Activated CD4-positive, alpha-beta T cell treated with anti-CD3 and anti-CD28 coated beads for 4 hours (primary cell): ENCODE measurements at places on chromosomes 4 and X.
A peak's percentile ranks its signal among the peaks of the same experiment; 100 is the strongest.

DNA sequence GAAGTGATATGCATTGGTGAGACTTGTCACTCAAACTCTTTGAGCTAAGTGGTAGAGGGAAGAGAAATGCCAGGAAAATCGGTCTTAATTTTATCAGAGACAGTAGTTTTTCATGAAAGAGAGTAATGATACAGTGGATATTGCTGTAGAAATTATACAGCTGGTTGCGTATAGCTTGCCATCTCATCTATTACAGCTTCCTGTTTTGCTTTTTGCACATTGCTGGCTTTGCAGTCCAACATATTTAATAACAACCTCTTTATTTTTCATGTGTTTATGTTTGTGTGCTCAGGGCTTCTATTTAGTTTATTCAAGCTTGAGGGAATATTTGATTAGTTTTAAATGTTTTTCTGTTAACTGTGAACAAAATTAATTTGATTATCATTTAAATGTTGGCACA, 11.5 kb downstream of the SMAD1 start:
- DNase-seq = no peak

GRCh38 chr4:86720508-86721068, 126.5 kb downstream of the PTPN13 start:
- DNase-seq = no peak

- no peak for DNase-seq
Observed at GRCh38 chrX:20217271-20217670, 49.4 kb downstream of the RPS6KA3 start.

GRCh38 chrX:133834771-133835170, 150.6 kb downstream of the GPC3 start:
- DNase-seq = no peak

GRCh38 chrX:47467106-47467505, 15.9 kb downstream of the ZNF41 start:
- DNase-seq = no peak

- no peak for DNase-seq
Observed at GRCh38 chrX:84064164-84064563, 123.8 kb downstream of the RPS6KA6 start.

- no peak for DNase-seq
Observed at GRCh38 chr4:188138227-188138626, 1.0 kb upstream of the TRIML1 start.

DNA sequence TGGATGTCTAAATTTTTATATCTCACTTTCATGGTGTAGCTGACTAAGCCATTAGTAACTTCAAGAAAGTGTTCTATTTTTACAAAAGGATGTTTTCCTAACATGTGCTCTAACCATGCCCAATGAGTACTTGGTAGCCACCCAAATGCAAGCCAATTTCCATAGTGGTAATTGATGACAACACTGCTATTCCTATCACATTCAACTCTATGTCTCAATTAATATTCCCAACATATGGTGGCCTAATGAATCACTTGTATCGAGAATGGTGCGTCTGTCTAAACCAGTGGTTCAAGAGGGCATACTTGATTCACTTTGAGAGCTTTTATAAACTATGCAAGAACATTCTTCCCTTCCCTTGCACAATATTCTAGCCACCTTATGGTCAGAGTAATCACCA, 112.9 kb upstream of the GPRIN3 start:
- no peak for DNase-seq

GRCh38 chrX:17842769-17843525, 18.2 kb downstream of the RAI2 start:
- DNase-seq = no peak

DNA sequence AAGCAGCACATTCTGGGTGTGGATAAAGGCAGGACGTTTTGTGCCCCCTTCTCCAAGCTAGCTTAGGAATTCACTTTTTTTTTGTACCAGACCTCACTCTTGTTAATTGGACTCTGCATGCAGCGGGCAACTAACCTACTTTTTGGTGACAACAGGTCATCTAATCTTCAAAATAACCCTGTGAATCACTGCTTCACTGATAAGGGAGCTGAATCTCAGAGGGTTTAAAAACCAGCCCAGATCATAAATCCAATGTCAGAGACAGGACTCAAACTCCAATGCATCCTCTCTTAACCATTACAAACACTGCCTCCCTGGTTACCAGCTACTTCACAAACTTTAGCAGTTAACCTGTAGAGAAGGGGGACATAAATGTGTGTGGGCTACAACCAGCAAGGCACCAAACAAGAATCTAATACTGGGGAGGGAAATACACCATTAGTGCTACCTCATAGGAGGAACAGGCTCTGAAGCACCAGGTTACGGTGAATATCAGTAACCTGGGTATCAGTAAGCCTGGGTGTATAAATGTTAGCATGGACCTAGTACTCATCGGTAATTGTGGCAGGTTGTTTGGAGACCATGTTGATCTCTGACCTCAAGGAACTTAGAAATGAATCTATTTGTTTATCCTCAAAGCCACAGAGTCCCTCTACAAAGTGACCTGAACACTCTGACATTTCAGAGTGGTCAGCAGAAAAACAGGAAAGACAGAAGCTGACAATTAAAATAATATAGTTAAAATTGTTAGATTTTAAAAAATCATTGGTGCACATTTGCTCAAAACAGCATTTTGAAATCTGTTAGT, 2.6 kb downstream of the TIFA start:
- DNase-seq = no peak

- DNase-seq = no peak
Observed at GRCh38 chr4:1154523-1155182, 17.7 kb downstream of the SPON2 start.

DNA sequence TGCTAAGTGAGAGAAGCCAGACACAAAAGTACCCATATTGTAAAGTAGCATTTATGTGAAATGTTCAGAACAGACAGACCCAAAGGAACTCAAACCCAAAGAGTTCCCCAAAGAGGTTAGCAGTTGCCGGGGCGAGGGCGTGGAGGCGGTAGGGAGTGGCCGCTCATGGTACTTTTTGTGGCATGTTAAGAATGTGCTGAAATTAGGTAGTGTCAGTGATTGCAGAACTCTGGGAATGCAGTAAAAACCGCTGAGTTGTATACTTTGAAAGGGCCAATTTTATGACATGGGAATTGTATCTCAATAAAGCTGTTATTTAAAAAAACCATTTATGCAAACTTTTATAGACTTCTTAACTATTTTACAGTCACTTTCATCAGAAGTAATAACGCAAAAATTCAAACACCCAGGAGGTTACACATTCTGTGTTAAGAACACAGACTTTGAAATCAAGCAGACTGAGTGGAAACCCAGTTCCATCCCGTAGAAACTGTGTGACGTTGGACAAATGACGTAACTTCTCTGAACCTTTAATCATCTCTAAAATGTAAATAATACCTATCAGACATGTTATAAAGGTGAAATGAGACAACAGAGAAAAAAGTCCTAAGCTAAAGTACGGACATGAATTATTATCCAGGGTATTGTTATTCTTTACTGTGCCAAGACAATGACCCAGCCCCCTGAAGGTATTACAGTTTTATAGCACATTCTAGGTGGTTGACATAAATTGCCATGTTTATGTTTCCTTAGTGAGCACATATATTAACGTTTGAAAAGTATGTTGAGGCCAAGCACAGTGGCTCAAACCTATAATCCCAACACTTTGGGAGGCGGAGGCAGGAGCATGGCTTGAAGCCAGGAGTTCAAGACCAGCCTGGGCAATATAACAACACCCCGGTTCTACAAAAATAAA, 19.7 kb downstream of the ZFP42 start:
- no peak for DNase-seq

DNA sequence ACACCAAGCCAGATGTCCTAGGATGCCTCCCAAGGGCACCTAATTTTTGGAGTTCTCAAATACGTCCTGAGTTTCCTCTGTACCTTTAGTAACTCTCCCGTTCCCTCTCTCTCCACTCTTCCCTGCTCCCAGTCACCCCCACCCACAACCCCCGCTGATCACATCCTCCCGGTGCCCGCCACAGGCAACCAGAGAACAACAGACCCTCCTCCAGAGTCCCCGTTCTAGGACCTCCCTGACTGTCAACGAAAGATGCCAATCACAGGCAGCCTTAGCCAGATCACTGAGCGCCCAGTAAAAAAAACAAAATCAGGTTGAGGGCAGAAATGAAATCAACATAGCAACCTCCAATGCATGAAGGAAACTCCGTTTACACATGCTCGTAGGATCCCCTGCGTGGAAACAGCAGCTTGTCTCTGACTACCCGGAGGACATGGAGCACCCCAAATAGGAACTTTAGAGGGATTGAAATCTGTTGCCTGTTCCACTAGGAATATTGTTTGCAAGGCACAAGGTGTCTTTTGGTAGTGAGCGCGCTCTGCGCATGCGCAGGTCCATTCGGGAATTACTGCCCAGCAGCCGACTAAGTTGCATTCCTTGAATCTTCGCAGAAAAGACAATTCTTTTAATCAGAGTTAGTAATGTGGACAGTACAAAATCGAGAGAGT, at the start of gene GABRB1:
Gene GABRB1 (plus strand): TSS at position 557 of the 668 bp plus-strand sequence.
- peak; percentile 4 for DNase-seq

GRCh38 chr4:181613200-181613599, 630.0 kb upstream of the TENM3 start:
- DNase-seq = no peak

DNA sequence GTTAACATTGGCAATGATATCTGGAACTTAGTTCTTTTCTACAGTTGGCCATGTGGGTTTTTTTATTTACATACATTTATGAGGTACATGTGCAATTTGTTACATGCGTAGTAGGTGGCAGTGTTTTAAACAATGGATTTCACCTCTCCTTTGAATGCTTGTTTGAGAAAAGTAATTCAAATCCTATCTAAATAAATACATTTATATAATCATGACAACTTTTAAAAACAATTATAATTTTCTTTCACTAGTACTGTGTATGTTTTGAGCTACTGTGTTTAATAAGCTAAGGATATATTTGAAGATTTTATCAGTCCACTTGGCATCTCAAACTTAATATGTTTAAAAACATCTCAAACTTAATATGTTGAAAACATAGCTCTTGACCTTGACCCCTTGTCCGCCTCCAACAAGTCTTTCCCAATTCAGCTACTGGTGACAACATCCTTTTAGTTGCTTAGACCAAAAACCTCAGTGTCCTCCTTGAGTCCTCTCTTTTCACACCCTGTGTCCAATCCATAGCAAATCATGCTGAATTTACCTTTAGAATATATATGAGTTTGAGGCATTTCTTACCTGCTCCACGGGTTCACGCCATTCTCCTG, 14.5 kb downstream of the GUCY1B1 start:
- no peak for DNase-seq

DNA sequence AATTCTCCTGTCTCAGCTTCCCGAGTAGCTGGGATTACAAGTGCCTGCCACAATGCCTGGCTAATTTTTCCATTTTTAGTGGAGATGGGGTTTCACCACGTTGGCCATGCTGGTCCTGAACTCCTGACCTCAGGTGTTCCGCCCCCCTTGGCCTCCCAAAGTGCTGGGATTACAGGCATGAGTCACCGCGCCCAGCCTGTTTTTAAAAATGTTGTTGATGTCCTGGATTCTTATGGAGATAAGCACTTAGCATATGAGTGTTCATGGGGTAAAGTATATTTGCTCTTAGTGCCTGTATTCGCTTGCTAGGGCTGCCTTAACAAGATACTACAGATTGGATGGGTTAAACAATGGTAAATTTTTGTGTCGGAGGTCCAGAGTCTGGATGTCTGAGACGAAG, 91.7 kb downstream of the CEP44 start:
- DNase-seq = no peak

DNA sequence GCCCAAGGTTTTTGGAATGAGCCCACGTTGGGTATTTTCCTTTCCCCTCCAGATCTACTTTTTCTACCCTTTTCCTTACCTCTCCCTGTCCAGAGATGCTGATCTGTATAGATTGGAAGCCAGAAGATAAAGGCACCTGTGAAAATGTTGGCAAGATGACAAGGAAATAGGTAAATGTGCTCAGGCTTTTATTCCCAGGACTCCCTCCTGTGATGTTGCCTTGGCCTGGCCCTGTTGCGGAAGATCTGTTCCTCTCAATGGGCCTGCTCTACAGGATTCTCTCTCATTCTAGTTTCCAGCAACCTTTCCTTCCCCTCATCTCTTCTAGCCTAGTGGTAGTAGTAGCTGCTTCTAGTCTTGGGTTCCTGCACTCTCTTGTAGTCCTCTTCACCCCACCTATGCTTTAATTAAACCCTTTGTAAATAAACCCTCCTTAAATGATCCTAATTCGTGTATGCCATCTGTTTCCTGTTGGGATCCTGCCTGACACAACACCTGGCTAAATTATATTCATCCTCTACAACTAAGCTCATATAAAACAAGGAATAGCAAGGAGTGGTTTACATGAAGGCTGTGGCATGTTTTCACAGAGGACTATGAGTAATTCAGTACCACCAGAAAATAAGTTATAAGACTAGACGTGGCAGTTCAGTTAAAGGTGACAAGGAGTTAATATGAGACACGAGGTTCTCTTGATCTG, 95.7 kb upstream of the MAOA start:
- DNase-seq = no peak

DNA sequence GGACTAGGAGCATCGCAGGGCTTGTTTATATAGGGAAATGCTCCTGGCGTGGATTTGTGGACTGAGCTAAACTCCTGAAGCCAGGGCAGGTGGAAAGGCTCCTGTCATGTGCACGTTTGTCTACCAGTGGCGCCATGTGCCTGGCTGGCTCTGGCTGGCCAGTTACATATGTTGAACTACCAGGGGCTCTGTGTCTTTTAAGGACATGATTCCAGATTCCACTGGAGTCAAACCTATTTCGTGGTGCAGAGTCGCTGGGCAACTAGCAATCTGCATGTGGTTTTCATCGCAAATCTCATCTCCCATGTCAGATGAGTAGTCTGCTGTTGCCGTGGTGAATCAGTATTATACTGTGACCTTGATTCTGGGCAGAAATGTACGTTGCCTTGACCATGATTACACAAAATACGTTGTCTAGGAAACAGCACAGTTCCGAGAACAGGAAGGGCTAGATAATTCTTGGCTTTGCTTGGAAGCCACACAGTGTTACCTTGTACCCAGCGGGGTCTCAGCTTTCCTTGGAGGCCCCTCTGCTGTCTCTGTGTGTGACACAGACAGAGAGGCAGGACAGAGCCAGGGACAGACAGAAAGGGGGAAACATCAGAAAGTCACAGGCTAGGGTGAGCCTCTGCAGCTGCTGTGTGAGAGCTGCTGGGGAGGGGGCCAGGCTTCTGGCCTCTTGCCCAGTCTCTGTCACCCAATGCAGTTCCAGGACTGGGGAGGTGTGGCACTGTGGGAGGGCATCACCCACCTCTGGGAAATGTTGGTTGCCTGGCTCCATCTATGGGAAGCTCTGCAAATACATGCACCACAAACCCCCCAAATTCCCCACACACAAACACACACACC, 19.2 kb downstream of the PNMA6E start:
- DNase-seq = no peak

- no peak for DNase-seq
Observed at GRCh38 chrX:100931218-100931924, 2.7 kb upstream of the XKRX start.

DNA sequence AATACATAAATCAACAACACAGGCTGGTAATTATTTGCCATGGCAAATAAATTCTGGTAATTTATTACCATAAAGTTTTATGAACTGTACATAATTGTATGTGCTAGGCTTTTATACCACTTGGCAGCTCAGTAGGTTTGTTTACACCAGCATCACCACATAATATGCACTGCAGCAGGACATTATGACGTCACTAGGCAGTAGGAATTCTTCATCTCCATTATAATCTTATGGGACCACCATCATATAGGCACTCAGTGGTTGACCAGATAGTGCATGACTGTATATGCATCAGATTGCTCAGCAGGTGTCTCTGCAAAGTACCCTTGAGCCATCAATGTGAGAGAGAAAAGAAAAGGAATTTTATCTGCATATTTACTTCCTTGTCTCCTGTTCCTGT, 295.4 kb downstream of the CFAP47 start:
- no peak for DNase-seq

- no peak for DNase-seq
Observed at GRCh38 chr4:158521484-158522088, at the start of gene RXFP1. RXFP1 (plus strand) TSS chr4:158521882; CDS start chr4:158521977, 95 bp downstream.

GRCh38 chrX:119762718-119763117, 4.3 kb downstream of the SOWAHD start:
- DNase-seq = no peak
